Activated CD8-positive, alpha-beta memory T cell treated with anti-CD3 and anti-CD28 coated beads, Interleukin-2, amount 10 ng/mL, durations not matched to agents 7 days and 5 days (primary cell): ENCODE measurements at places on chromosomes 1 and 21.

DNA sequence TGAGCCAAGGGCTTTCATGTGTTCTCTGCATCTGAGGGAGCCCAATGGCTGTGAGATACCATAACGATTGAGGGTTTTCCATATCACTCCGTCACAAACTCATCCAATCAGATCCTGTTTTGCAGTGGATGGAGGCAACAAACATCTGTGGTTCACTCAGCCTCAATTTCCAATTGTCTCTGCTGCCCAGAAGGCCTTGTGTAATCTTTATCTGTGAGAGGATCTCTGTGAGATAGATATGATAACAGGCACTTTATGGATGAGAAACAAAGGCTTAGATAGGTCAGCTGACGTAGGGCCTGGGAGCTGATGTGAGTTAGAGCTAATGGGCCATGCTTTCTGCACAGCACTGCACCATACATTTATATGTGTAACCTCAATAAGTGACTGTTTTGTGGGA lies 3.3 kb upstream of the MTARC1 start:
- no peak overlapping the region for H3K4me3 ChIP-seq
- peaks cover 64% of the 10 kb centered on the region for H3K27me3 ChIP-seq
- H3K36me3 ChIP-seq, result no peaks in the 10 kb centered on the region
- H3K4me1 ChIP-seq, result no peaks in the 10 kb centered on the region
- DNase-seq, result no peak
- no peak overlapping the region for H3K27ac ChIP-seq

GRCh38 chr1:170790651-170791071 lies 126.7 kb downstream of the PRRX1 start:
- DNase-seq, result no peak
- H3K4me3 ChIP-seq, result no peak overlapping the region
- H3K27me3 ChIP-seq, result peaks cover 6% of the 10 kb centered on the region
- H3K27ac ChIP-seq, result no peak overlapping the region
- H3K36me3 ChIP-seq, result no peaks in the 10 kb centered on the region
- H3K4me1 ChIP-seq, result no peaks in the 10 kb centered on the region

- no peaks in the 10 kb centered on the region for H3K36me3 ChIP-seq
- no peaks in the 10 kb centered on the region for H3K4me1 ChIP-seq
- H3K4me3 ChIP-seq, result no peak overlapping the region
- H3K27ac ChIP-seq, result no peak overlapping the region
- H3K27me3 ChIP-seq, result no peaks in the 10 kb centered on the region
These were observed 112.8 kb downstream of the PLPP3 start for GRCh38 chr1:56466538-56466937.

DNA sequence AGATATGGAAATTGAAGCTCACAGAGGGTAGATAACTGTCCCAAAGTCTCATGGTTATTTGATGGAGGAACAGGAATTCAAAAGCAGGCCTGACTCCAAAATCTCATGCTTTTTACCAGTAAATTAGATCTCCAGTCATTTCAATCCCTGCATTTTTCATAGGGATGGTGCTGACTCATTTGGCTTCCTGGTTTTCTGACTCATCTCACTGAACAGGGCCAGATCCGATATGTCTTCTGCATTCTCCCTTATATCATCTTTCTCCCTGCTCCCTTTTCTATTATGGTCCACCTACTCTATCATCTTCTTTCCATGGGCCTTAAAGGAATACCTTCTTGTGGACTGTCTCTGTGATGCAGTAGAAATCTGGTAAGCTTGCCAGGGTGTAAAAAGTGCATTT lies 187.2 kb downstream of the FGGY start:
- no peak overlapping the region for H3K27ac ChIP-seq
- DNase-seq, result no peak
- H3K4me3 ChIP-seq, result no peak overlapping the region
- H3K27me3 ChIP-seq, result no peaks in the 10 kb centered on the region
- H3K4me1 ChIP-seq, result peaks cover 19% of the 10 kb centered on the region

GRCh38 chr1:1434824-1435105 lies 725 bp upstream of the VWA1 start:
- H3K27me3 ChIP-seq, result peaks cover 17% of the 10 kb centered on the region
- peak overlapping the region; percentile 11 for H3K4me3 ChIP-seq

DNA sequence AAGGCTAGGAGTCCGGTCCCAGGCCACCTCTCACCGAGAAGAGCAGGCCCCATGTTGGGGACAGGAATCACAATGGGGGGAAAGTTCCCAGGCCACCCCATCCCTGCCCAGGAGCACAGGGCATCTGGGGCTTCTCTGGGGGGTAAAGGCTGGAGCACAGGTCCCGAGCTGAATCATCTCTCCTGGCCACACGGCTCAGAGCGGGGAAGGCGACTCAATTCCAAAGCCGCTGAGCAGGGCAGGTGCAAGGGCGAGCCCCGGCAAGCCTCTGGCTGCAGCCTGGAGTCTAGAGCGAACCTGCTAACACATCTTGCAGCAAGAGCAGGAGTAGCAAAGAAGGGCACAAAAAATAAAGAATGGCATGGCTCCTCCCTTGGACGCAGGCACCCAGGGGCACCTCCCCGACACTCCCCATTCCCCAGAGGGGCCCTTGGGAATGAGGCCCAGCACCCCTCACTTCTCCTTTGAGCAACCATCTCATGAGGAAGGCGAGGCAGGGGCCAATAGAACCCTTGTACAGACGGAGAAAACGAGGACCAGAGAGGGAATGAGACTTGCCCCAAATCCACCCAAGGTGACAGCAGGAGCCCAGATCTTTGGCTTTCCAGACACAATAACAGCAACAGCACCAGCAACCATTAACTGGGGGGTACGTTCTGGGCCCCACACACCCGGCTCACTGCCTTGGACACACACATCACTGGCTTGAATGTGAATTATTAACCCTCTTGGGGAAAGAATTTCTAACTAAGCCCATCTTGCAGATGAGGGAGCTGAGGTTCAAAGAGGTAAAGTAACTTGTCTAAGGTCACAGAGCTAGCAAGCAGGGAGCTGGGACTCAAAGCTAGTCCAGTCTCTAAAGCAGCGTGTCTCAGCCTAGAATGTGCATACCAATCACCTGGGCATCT lies 20.7 kb upstream of the ALDH4A1 start:
- H3K27me3 ChIP-seq, result no peaks in the 10 kb centered on the region
- peaks cover 46% of the 10 kb centered on the region for H3K4me1 ChIP-seq
- no peak for DNase-seq
- H3K36me3 ChIP-seq, result peaks cover 2% of the 10 kb centered on the region
- H3K4me3 ChIP-seq, result no peak overlapping the region
- H3K27ac ChIP-seq, result peak overlapping the region; percentile 5

DNA sequence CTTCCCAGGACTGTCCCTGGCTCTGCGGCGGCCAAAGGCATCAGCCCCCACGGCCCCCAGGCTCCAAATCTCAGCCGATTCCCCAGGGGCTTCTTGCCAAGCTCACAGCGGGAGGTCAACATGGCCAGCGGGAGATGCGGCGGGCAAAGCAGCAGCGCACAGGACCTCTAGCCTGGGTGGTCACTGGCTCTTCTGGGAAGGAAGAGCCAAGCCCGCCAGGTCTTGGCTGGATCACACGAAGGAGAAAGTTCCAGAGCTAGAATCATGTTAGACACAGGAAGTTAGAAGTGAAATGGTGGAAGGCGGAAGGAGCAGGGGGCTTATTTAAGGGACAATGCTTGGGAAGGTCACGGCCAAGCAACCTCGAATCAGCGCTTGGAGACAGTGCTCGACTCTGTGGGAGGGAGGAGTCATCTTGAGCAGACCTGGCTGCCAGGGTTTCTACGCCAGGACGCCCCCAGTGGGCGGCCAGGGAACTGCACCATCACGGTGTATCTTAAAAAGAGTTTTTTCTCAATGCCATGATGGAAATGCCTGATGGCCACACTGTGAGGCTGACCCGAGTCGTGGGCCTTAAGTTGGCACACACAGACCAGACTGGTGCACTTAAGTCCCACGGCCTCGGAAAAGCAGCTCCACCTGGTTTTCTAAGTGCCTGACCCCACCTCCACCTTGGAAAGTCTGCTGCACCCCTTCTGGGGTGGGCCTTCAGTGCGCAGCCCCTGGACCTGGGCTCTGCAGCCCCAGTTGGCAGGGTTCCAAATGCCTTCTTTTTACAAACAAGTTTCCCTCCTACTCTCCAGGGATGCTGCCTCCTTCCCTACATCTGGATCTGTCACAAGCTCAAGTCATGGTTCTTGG lies 29.3 kb downstream of the SLC66A1 start:
- no peaks in the 10 kb centered on the region for H3K27me3 ChIP-seq
- peak; percentile 79 for DNase-seq
- peak overlapping the region; percentile 43 for H3K27ac ChIP-seq
- peaks cover 19% of the 10 kb centered on the region for H3K4me1 ChIP-seq
- no peak overlapping the region for H3K4me3 ChIP-seq
- peaks cover 25% of the 10 kb centered on the region for H3K36me3 ChIP-seq

DNA sequence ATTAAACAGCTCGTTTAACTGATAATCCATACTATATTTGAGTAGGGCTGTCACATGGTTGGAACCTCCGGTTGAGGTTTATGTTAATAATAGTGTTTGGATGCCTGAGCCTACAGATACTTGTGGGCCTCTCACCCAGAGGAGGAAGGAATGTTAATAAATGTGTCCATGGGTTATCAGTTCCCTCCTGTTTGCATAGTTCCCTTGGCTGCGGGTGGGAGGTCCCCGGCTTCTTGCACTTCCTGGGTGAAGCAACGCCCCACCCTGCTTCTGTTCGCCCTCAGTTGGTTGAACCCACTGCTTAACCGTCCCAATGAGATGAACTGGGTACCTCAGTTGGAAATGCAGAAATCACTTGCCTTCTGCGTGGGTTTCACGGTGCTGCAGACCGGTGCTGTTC lies 23.6 kb upstream of the GBP1 start:
- no peak overlapping the region for H3K27ac ChIP-seq
- no peak overlapping the region for H3K4me3 ChIP-seq

DNA sequence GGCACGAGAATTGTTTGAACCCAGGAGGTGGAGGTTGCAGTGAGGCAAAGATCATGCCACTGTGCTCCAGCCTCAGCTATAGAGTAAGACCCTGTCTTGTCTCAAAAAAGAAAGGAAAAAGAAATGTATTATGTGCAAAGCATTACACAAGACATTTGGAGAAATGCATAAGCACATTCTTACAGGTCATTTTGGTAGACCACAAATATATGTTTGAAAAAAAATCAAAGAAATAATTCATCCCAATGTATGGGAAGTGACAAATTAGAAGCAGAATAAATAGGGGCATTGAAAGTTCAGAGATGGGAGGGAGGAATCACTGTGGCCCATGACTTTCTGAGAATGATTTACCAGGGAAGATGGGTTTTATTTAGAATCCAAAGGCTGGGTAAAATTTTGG lies 283.5 kb upstream of the ADAMTS5 start:
- H3K27ac ChIP-seq, result no peak overlapping the region
- no peaks in the 10 kb centered on the region for H3K27me3 ChIP-seq
- no peaks in the 10 kb centered on the region for H3K4me1 ChIP-seq
- no peaks in the 10 kb centered on the region for H3K36me3 ChIP-seq
- no peak overlapping the region for H3K4me3 ChIP-seq
- DNase-seq, result no peak

- peaks cover 8% of the 10 kb centered on the region for H3K4me1 ChIP-seq
- H3K36me3 ChIP-seq, result no peaks in the 10 kb centered on the region
- DNase-seq, result no peak
These were observed 170.5 kb upstream of the KIAA0040 start for GRCh38 chr1:175363031-175363430.

DNA sequence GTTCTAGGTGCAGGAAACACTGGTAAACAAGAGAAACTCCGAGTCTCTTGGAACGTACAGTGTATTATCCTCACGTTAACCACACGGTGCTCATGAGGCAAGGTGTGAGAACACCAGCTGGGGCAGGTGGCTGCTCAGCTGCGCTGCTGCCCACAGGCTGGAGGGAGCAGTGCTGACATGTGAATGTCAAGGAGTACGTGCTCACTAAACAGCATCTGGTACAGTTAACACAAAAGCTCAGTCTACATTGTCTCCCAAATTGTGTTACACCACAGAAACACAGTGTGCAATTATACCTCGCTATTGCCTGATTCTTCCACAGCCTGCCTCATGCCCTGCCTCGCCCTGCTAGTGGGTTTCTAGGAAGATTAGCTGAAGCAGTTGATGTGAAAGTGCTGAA lies 138.4 kb downstream of the GLIS1 start:
- no peak for DNase-seq
- no peaks in the 10 kb centered on the region for H3K27me3 ChIP-seq
- H3K4me3 ChIP-seq, result no peak overlapping the region
- H3K27ac ChIP-seq, result no peak overlapping the region
- peaks cover 4% of the 10 kb centered on the region for H3K4me1 ChIP-seq

DNA sequence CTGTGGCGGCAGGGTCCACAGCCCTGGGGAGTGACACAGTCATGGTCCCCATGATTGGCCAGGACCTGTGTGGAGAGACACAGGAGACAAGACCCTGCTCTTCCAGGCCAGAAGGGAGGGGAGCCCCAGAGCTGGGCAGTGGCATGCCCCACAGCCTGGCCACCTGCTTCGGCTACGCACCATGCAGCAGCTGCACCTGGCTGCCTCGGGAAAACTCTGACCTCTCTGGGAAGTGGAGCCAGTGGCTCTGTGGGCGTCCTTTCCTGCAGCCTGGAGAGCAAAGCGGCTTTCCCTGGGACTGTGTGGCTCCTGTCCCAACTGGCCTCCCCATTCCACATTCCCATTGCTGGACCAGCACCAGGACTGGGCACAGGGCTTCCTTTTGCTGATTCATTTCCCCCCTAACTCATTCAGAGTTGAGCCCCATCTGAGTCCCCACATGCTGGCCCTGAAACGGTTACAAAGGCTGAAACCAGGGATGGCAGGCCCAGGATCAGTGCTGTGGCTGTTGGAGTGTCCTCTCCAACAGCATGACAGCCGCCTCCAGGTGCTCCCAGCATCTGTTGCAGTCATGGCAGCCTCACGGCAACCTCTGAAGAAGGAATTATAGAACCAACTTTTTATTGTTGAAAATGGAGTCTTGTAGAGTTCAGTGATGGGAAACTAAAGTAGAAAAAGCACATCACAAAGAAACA lies 15.0 kb downstream of the OXCT2 start:
- no peak overlapping the region for H3K4me3 ChIP-seq
- H3K36me3 ChIP-seq, result peaks cover 20% of the 10 kb centered on the region
- H3K4me1 ChIP-seq, result no peaks in the 10 kb centered on the region
- no peaks in the 10 kb centered on the region for H3K27me3 ChIP-seq
- no peak for DNase-seq
- no peak overlapping the region for H3K27ac ChIP-seq

DNA sequence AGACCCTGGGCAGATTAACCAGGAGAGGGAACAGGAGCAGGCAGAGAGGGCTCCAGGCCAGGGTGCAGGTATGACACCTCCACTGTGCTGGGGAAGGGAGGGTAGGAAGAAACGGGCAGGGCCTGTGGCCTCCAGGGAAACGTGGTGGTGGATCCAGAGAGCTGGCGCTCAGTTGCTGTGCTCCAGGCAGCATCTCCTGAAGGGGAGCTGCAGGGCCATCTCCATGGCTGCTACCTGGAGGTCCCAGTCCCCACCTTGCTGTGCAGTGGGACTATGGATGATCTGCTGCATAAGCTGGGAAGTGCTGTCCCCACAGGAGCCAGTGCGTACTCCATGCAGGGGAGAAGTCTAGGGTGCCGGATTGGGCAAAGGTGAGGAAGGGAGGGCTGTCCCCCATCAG lies 125.9 kb upstream of the RUNX3 start:
- no peak for DNase-seq
- H3K36me3 ChIP-seq, result no peaks in the 10 kb centered on the region
- H3K27me3 ChIP-seq, result peaks cover 55% of the 10 kb centered on the region
- no peak overlapping the region for H3K27ac ChIP-seq
